CD4-positive, CD25-positive, alpha-beta regulatory T cell (primary cell): ENCODE measurements at places on chromosomes 3 and 15. TPM values are rescaled to one million over a fixed set of nuclear protein-coding genes. Genes with fewer than 3 reads are reported as not detected.

DNA sequence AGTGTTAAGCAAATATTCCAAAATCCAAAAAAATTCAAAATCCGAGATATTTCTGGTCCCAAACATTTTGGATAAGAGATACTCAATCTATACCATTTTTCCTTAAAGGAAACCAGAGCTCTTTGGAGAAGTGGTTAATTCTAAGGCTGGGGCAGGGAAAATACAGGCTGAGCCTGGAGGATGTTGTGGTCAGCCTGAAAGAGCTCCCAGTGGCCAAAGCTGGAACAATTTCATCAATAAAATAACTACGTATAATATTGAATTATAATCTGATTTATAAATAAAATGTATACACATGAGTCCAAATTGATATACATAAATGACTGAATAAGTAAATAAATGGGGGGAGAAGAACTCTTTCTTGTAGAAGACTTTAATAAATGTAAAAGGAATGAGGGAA, 24.6 kb downstream of the PPARG start:
- H3K4me3 ChIP-seq = no peak overlapping the region
- no peaks in the 10 kb centered on the region for H3K4me1 ChIP-seq
- no peak for DNase-seq
- H3K27me3 ChIP-seq = peaks cover 7% of the 10 kb centered on the region

DNA sequence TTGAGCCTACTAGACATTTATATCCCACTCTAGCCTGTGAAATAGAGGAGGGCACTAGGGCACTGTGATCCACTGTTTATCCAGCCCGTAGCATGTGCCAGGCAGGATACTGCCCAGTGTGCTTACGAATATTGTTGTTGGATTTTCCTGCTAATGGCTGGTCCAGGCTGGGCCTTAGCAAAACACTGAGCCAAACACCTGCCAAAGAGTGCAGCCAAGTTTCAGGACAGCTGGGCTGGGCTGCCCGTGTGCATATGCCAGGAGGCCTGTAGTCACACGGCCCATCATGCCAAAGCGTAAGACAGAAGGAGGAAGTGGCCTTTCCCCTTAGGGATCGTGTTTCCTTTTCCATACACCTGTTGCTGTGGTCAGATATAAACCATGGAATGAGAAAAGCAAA, 54.5 kb upstream of the ABHD10 start:
- no peak for DNase-seq
- no peaks in the 10 kb centered on the region for H3K4me1 ChIP-seq
- H3K27me3 ChIP-seq = no peaks in the 10 kb centered on the region

GRCh38 chr3:53142986-53143385, 12.8 kb upstream of the RFT1 start:
- H3K27ac ChIP-seq = no peak overlapping the region
- H3K4me1 ChIP-seq = no peaks in the 10 kb centered on the region
- no peaks in the 10 kb centered on the region for H3K36me3 ChIP-seq
- no peak for DNase-seq
- H3K4me3 ChIP-seq = no peak overlapping the region
- H3K27me3 ChIP-seq = no peaks in the 10 kb centered on the region

DNA sequence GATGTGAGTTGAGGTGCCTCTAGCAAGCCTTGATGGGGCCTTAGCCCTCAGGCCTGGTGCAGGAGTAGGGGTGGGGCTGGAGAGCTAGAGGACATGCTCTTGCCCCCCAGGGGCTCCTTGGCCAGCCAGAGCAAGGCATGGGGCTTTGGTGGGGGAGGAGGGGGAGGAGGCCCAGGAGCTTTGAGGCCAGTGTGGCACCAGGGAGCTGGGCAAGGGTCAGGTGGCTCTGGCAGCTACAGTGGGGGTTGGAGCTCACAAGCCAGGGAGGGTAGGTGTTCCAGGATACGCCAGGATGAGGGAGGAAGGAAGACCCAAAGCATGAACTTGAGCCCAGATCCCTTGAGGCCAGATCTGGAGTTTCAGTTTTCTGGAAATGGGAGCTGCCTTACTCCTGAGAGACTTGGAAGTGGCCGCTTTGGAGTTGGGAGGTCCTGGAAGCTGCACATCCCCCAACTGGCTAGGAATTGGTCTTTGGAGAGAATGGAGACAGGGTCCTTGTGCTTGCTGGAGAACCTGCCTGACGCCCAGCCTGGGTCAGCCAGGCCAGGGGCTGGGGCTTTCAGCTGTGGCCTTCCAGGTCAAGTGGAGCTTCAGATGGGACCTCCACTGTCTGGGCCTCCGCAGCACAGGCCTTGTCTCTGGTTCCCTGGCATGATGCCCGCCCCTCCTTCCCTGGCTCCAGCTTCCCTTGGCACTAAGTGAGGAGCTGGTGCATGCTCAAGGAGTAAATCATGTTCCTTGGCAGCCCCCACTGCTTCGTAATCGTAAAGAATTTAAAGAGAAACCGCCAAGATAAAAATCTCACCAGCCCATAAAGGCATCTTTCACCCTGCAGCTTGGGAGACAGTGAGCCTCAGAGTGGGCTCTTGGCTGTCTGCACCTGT, 8.7 kb downstream of the SEMA3F start:
- DNase-seq = no peak
- no peak overlapping the region for H3K27ac ChIP-seq
- no peaks in the 10 kb centered on the region for H3K36me3 ChIP-seq
- H3K4me3 ChIP-seq = no peak overlapping the region
- no peaks in the 10 kb centered on the region for H3K27me3 ChIP-seq
- H3K4me1 ChIP-seq = no peaks in the 10 kb centered on the region

Gene AP3B2
- polyA plus RNA-seq = 0.23 TPM

DNA sequence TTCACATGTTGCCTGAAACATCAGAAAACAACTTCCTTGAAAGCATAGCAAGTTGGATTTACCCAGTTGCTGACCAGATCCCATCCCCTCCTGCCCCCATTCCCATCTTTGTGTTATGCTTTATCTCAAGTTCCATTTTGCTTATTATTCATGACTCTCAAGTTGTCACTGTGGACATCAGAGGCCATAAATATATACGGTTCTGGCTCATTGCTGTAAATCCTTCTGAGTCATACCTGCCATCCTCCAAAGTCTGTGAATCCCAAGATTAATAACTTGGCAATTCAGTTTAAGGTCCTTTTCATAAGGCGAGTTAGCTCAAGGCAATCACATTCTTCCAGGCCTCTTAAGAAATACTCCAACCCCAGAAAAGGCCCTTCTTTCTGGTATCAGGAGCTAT, 126.2 kb upstream of the C2CD4B start:
- no peak overlapping the region for H3K4me3 ChIP-seq
- H3K27ac ChIP-seq = no peak overlapping the region
- H3K27me3 ChIP-seq = peaks cover 5% of the 10 kb centered on the region
- H3K4me1 ChIP-seq = no peaks in the 10 kb centered on the region
- DNase-seq = no peak

DNA sequence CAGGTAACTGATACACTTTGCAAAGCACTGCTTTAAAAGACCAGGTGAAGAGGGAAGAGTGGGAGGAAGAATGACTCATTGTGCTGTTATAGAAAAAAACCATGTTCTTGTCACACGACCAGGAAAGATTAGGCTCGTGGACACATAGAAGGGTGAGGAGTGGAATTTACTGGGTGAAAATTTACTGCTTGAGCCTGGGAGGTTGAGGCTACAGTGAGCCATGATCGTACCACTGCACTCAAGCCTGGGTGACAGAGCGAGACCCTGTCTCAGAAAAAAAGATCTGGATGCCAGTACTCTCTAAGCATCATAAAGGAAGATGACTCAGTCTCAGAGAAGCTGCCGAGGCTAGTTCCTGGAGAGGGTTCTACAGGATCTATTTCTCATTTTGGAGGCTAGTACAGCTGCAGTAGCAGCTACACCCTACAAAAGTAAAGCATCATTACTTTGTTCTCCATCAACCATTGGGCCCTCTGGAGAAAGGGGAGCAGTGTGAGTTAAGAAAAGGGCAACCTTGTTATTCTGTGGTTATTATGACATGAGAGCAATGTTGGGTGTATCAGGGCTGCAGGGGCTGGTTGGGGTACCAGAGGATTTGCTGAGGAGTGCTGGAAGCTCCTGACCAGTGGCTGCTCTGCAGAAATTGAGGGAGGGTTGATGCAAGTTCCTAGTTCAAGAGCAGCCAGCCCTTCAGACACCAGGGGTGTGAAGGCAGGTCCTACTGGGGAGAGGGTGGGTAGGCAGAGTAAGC, 75.4 kb downstream of the CMTM8 start:
- no peak for DNase-seq
- H3K27ac ChIP-seq = peak overlapping the region; percentile 16
- no peaks in the 10 kb centered on the region for H3K36me3 ChIP-seq
- peak overlapping the region; percentile 4 for H3K4me3 ChIP-seq
- no peaks in the 10 kb centered on the region for H3K27me3 ChIP-seq
- peaks cover 16% of the 10 kb centered on the region for H3K4me1 ChIP-seq

- H3K4me1 ChIP-seq = no peaks in the 10 kb centered on the region
- H3K4me3 ChIP-seq = no peak overlapping the region
- DNase-seq = no peak
- peaks cover 12% of the 10 kb centered on the region for H3K27me3 ChIP-seq
- H3K36me3 ChIP-seq = no peaks in the 10 kb centered on the region
- H3K27ac ChIP-seq = no peak overlapping the region
These were observed 1.1 kb downstream of the STAC start for GRCh38 chr3:36381311-36381956.

DNA sequence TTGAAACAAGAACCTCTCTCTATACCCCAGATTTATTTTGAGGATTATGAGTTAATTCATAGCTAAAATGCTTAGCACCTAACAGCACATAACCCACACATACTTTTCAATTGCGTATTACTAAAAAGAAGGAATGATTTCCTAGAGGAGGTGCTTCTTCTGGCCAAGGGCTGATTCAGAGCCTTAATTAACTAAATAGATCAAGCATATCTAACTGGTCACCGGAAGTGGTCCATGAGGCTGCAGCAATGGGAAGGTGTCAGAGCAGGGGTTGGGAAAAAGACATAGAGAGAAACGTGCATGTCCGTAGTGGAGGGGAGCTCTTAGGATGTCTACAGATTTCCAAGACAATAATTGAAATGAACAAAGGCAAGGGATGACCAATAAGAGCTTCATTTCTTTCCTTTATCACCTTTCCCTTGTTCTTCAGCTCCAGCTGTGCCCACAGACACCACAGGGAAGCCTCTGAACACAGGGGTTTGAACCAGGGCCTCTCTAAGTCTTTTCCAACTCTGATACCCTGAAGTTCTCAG, 467 bp downstream of the HGD start:
- H3K27ac ChIP-seq = no peak overlapping the region
- H3K4me3 ChIP-seq = no peak overlapping the region
- no peaks in the 10 kb centered on the region for H3K36me3 ChIP-seq
- DNase-seq = no peak
- no peaks in the 10 kb centered on the region for H3K4me1 ChIP-seq
- peaks cover 4% of the 10 kb centered on the region for H3K27me3 ChIP-seq

Gene PPP1R14D
- not detected for polyA plus RNA-seq

DNA sequence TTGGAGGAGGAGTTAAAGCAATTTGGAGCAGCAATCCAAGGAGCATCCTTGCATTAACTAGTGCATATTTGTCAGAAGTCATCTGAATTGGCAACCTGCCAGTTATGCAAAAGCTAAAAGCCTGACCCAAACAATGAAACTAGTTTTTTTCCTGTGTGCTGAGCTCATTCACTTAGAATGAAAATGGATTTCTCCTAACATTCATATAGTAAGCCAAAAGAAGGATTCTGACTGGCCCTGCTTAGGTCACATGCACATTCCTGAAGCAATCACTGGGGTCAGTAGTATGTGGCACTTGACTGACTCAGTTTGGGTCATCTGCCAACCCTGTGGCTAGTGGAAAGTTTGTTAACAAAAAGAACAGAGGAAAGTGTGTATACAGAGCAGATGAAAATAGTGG, 30.5 kb downstream of the OXSM start:
- H3K27me3 ChIP-seq = peaks cover 14% of the 10 kb centered on the region
- no peak for DNase-seq
- no peak overlapping the region for H3K4me3 ChIP-seq
